ENCODE measurements at places on chromosomes 3 and 15.
A peak's percentile ranks its signal among the peaks of the same experiment; 100 is the strongest.

- no peak for DNase-seq
Observed at GRCh38 chr3:169179722-169180121, 483.8 kb downstream of the MECOM start.

GRCh38 chr3:106030627-106030963, 161.8 kb upstream of the CBLB start:
- DNase-seq, result no peak

- no peak for DNase-seq
Observed at GRCh38 chr3:157335233-157336076, 101.2 kb upstream of the PTX3 start.

- no peak for DNase-seq
Observed at GRCh38 chr3:8198605-8199004, 303.0 kb upstream of the LMCD1 start.

GRCh38 chr3:122167630-122168029, 15.8 kb upstream of the CASR start:
- DNase-seq, result no peak

DNA sequence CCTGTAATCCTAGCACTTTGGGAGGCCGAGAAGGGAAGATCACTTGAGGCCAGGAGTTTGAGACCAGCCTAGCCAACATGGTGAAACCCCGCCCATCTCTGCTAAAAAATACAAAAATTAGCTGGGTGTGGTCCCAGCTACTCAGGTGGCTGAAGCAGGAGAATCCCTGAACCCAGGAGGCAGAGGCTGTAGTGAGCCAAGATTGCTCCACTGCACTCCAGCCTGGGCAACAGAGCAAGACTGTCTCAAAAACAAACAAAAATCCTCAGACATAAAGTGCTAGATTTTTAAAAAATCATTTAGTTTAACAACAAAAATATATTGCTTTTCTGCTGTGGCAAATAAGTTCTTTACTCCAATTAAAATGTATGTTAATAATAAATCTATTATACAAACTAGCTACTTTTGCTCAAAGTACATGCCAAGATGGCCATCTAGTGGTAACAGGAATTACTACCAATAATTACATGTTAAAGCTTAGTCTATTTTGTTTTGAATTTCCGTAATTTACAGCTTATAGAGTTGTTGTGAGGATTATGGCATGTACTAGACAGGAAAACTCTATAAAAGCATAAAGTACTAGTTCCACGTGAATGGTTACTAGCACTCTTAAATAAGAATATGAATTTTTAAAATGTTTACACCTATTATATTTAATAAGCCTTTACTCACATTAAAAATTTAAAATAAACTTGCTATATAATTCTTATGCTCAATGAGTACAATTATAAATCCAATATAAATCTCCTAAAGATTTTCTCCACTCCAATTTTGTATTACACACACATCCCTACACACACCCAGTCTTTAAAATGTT, 39.0 kb downstream of the GABPB1 start:
- DNase-seq, result peak; percentile 71

GRCh38 chr3:107432646-107433045, 55.4 kb downstream of the CCDC54 start:
- DNase-seq, result no peak

DNA sequence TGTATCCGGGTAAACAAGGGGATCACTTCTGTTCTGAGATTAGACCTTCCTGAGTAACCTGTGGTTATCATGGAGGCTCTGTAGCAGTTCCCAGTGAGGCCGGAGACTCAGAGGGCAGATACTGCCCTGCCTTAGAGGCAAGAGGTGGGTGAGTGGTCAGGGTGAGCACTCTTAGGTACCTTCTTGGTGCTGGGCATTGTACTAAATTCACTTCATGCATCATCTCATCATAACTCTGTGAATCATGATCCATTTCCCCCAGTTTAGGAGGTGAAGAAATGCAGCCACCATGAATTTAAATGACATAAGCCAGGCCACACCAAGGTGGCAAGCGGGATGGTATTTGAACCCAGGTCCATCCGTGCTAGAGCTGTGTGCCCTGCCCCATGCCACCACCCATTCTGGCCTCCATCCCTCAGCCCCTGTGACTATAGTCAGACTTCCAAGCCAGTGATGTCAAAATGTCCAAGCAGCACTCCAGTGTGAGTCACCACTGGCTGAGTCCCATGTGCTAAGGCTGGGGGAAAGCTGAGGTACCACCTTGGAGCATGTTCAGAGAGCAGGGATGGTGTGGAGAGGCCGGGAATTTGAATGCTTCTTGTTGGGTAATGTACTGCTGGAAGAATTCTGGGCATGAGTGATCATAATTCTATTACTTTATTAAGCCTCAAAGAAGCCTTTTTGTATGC, 88.8 kb downstream of the EPHB1 start:
- no peak for DNase-seq

GRCh38 chr3:147393261-147393942, 12.9 kb downstream of the ZIC4 start:
- DNase-seq, result no peak

GRCh38 chr3:129316248-129317013, 37.8 kb downstream of the HMCES start:
- DNase-seq, result peak; percentile 85

GRCh38 chr3:109806929-109807328, 469.6 kb upstream of the DPPA4 start:
- no peak for DNase-seq

DNA sequence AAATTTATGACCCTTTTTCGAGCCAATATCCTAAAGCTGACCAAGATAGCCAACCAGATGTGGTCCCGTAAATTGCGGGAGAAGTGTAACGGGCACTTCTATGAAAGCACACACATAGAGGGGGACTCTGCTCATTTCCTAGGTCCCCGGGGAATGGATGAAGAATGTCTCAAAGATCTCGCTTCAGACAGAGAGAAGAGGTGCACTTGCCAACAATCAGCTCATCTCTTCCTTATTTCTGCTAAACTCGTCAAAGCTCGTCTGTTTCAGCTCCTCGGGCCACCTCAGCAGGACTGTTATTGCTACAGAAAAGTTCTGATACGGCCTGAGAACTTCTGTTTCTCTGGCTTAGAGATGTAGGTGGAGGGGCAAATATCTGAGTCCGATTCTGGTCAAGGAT, 71.8 kb downstream of the TM2D3 start:
- DNase-seq, result no peak

DNA sequence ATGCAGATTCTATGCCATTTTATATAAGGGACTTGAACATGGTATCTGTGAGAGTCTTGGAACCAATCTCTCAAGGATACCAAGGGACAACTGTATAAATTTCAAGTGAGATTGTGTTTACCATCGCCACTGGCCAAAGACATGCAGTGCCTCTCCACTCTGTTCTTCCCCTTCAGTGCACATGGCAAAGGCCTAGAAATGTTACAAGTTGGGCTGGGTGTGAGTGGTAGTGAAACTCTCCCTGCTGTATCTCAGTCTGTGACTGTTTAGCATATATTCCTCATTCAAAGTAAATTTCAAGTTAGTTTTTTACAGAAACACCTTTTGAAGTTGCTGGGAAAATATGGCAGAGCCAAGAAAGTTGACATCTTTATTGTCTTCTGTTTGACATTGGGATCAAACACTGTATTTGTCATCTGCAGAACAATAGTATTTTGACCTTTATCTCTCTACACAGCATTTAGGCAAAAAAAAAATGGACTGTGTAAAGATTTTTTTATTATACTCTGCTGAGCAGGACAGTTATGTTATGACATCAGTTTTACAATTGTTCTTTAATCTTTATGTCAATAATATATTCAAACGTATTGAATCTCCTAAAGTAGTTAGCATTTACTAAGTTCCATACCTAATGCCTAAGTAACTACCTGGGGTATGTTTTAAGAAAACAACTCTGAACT, 101.4 kb downstream of the CCNL1 start:
- DNase-seq, result no peak

- no peak for DNase-seq
Observed at GRCh38 chr3:184780981-184781515, 30.9 kb upstream of the VPS8 start.

- DNase-seq, result no peak
Observed at GRCh38 chr3:171307046-171307585, 153.1 kb downstream of the TNIK start.

DNA sequence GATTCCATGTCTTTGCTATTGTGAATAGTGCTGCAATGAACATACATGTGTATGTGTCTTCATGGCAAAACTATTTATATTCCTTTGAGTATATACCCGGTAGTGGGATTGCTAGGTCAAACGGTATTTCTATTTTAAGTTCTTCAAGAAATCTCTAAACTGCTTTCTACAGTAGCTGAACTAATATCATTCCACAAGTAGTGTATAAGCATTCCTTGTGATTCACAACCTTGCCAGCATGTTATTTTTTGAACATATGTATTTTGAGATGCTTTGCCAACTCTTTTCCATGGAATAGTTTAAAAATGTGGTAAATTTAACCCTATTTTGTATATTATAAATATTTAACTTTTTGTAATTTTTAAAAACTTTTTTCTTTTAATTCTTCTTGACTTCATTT, 592.7 kb upstream of the NAALADL2 start:
- DNase-seq, result no peak

- DNase-seq, result no peak
Observed at GRCh38 chr3:191246630-191247029, 47.6 kb downstream of the OSTN start.

GRCh38 chr3:9241956-9242355, 7.5 kb downstream of the SRGAP3 start:
- no peak for DNase-seq

DNA sequence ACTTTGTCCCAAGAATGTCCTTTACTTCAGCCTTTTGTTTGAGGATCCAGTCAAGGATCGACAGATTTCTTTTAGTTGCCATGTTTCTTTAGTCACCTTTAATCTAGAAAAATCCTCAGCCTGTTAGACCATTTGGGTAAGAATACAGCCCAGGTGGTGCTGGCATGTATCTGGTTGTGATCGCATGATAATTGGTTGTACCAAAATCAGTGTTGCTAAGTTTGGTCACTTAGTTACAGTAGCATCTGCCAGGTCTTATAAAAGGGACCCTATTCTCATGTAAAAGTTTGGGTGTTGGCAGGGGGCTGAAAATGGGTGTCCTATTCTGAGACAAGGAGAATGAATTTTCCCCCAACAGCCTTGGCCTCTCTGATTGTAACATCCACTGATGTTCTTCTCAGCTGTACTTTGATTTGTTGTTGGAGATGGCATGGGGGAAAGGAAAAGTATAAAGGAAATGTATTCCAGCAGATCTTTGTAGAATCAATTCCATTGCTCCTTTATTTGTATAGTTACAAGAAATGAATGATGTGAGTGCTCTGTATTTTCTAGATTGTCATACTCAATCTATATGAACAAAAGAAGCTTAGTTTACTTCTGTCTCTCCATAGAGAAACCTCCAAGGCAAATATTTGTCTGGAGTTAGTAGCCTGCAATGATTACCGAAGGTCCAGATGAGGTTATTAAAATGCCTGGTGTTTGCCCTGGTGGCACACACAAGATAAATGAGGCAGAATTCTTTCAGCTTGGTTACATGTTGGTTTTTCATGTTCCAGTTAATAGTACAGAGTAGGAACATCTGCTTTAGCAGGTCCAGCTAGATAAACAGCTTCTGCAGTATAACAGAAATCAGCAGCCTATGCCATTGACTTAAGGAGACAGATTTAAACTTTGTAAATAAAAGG, 65.7 kb downstream of the CMTM8 start:
- DNase-seq, result no peak

DNA sequence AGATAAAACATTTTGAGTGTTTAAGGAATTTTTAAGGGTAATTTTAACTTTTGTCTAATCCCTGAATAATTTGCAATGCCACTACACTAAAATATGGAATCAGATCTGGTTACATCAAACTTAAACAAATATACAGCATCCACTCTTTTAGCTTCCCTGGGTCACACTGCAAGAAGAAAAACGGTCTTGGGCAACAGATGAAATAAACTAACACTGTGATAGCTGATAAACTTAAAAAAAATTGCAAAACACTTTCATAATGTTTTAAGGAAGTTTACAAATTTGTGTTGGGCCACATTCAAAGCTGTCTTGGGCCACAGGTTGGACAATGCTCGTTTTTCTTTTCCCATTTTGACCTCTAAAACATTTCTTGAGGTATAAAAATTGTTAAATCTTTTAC, 34.3 kb downstream of the CCDC66 start:
- no peak for DNase-seq

GRCh38 chr3:128133273-128133883, 9.8 kb upstream of the RUVBL1 start:
- peak; percentile 59 for DNase-seq
